CD4-positive, alpha-beta T cell treated with Interleukin-6 at 100 ng/mL for 8 hours (primary cell): ENCODE measurements at places on chromosomes 13 and 19.

- no peak for DNase-seq
Observed at GRCh38 chr13:97329331-97329730, 104.6 kb upstream of the RAP2A start.

- no peak for DNase-seq
Observed at GRCh38 chr13:43389573-43389972, 366.2 kb downstream of the DNAJC15 start.

DNA sequence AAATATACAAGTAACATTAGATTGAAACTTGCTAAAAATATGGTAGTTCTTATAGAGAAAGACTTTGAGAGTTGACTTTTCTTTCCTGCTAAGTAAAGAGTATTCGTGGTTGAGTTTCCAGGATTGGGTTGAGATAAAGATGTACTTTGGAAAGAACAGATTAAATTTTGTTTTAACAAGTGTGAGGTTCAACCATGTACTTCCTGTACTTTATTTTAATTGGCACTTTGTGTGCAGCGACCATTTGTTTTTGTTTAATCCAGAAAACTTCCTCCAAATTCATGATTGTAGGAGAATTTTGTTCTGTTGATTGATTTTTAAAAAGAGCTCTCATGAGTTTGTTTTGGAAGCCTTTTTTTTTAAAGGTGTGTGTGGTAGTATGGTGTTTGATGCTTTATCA, 46.9 kb downstream of the PAN3 start:
- DNase-seq, result no peak

DNA sequence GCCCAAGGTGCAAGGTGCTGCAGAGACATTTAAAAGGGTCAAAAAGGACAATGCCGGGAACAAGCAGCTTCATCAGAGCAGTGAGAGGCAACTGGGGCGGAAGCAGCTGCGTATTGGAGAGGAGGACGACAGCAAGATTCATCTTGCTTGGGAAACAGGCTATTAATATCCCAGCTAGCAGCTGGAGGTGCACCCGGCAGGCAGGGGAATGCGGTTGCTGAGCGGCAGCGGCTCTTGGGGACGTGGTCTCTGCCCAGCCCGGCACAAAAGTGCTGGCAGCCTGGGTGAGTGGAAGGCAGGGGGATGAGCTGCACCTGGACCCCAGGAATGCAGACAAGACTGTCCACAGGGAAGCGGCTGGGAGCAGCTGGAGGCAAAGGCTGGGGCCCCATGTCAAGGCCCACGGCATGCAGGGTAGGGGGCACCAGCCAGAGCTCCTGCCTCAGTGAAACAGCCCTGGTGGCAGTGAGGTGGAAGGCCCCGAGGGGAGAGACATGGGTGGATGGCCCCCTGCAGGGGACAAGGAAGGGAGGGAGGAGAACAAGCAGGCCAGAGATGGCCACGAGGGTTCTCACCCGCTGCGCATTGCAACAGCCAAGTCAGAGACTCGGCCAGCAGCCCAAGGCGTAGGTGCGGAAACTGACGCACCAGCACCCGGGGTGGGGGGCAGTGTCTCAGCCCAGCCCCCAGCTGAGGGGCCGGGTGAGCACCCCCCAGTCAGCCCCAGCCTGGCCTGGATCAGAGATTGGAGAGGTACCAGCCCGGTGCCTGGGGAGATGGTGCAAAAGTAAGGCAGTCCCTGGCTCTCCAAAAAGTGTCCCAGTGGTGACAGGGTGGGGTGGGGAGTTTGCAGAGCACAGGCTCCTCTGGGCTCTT, 34.4 kb downstream of the PEPD start:
- DNase-seq, result no peak

GRCh38 chr19:48756212-48756611, 888 bp downstream of the FGF21 start:
- DNase-seq, result no peak

GRCh38 chr13:47426126-47426849, 529.4 kb upstream of the HTR2A start:
- no peak for DNase-seq

GRCh38 chr13:32902874-32903273, 113.3 kb upstream of the KL start:
- no peak for DNase-seq

DNA sequence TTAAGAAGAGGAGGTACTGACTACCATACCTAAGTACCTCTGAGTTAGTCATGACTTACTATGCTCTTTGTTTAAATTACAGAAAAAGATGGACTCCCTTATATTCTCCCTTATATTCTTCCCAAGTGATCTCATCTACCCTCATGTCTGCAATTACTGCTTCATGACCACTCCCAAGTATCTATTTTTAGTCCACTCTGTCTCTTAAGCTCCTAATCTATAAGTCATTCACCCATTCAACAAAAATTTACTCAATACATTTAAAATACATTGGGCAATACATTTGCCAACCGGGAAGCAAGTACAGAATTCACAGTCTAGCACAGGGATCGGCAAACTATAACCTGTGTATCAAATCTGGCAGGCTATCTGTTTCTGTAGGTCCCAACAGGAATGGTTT, 42.6 kb downstream of the KPNA3 start:
- DNase-seq, result no peak

- peak; percentile 73 for DNase-seq
Observed at GRCh38 chr19:2552859-2553258, 76.9 kb downstream of the GADD45B start.

- no peak for DNase-seq
Observed at GRCh38 chr13:90395348-90395747, 952.1 kb upstream of the MIR17HG start.

DNA sequence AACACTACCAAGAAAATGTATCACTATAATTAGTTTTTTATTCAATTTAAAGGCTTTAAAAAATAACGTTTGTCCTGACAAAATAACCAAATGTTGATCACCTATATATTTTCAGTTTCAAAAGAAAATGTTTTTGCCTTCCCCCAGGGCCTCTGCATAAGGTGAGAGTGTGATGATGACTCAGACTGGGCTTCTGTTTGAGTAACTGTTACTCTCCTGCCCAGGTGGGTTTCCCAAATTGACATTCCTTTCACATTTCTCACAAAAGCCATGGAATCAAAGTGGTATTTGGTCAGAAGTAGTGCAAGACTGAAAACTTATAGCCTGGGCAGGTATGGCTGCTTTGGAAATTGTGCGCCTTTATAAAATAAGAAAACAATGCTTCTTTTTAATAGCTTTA, 180.6 kb downstream of the COG6 start:
- DNase-seq, result no peak

DNA sequence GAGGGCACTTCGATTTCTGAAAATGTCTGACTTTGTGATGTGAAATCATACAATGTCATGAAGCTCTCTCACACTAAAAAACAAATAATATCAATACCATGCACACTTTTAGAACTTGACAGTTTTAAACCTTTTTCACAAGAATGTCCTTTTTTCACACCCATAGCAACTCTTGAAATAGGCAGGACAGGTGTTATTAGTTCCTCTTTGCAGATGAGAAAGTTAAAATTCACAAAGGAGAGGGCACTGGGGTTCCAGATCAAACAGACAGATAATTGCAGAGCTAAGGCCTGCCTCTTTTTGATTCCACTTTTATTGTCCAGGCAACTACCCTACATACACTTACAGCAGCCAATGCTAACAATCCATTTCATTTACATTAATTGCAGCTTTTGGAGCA, 142.8 kb downstream of the KLF12 start:
- no peak for DNase-seq

GRCh38 chr19:29400917-29401711, 124.7 kb upstream of the VSTM2B start:
- no peak for DNase-seq

- no peak for DNase-seq
Observed at GRCh38 chr13:98761986-98762616, 9.6 kb upstream of the SLC15A1 start.

- no peak for DNase-seq
Observed at GRCh38 chr19:1261538-1261797, 7.7 kb upstream of the CIRBP start.

DNA sequence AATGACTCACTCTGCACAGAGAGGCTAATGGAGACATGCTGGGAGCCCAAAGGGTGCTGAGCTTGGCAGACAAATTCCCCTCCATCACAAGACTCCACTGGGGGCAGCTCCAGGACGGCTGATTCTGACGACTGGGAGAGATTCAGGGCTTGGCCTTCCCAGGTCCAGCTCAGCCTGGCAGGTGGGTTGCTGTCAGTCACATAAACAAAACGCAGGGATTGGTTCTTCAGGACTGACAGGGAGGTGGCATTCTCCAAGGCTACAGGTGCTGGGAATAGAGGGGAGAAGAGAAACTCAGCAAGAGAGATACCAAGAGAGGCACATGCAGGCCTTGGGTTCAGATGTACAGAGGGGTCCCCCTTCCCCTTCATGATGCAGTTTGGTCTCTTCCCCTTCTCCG, 10.7 kb upstream of the ZNF175 start:
- no peak for DNase-seq

DNA sequence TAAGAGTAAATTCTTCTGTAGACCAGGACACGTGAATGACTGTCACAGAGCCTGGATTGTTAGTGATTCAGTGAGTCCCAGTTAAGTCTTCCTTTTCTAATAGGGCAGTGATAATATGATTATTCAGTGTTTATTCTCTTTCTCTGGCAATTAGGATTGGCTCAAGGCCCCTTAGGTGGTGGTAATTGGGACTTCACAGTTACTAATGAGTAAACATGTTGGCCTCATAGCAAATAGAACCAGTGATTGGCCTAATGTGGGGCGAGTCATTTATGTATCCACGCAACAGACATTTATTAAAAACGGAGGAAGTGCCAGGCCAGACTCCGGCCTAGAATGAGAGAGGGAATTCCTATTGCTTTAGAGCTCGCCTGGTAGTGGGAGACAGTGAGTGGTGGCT, 72.4 kb downstream of the SHISA2 start:
- DNase-seq, result no peak

DNA sequence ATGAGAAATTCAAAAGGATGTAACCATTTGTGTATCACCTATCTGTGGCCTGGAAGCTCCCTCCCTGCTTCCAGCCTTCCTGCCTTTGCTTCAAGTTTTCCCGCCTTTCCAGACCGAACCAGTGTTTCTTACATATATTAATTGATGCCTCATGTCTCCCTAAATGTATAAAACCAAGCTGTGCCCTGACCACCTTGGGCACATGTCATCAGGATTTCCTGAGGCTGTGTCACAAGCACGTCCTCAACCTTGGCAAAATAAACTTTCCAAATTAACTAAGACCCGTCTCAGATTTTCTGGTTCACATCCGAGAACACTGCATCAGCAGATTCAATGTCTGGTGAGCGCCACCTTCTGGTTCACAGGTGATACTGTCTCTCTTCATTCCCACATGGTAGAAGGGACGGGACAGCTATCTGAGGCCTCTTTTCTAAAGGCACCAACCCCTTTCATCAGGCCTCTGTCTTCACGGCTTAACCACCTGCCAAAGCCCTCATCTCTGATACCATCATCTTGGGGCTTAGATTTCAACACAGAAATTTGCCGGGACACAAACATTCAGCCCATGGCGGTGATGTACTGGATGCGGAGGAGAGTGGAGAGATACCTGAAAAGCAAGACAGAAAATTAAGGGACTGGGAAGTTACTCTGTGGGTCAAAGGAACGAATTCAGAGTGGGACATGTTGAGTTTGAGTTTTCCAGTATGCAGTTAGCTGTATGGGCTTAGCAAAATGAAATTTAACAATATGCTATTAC, 58.7 kb upstream of the PABPC3 start:
- DNase-seq, result peak; percentile 37

DNA sequence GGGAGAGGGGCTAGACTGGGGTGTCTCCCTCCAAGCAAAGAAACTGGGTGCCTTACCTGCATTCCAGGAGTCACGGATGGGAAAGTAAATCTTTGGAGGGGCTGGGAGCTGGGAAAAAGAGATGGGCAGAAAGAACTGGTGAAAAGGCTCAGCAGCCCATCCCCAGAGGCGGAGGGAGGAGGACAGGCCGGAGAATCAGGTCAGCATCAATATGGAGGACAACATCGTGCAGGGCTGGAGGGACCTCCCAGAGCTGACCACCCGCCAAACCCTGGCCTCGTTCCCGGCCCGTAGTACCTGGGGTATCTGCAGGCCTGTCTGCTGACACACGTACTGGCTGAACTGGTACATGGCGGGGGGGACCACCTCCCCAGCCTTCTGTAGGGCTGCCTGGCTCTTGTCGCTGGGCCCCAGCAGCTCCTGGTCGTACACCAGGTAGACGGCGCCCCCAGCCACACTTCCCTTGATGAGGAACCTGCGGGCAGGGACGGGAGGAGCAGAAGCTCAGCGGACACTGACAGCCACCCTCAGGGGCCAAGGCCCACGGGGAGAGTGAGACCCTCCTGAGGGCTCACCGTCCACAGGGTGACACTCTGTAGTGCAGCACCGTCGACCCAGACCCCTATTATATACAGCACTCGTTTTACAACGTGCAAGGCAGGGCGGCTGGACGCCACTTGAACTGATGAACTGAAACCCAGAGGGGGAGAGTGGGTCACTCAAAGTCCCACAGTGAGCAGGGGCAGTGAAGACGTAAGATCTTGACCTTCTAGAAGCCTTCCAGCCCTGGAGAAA, 830 bp downstream of the MICOS13 start:
- no peak for DNase-seq

DNA sequence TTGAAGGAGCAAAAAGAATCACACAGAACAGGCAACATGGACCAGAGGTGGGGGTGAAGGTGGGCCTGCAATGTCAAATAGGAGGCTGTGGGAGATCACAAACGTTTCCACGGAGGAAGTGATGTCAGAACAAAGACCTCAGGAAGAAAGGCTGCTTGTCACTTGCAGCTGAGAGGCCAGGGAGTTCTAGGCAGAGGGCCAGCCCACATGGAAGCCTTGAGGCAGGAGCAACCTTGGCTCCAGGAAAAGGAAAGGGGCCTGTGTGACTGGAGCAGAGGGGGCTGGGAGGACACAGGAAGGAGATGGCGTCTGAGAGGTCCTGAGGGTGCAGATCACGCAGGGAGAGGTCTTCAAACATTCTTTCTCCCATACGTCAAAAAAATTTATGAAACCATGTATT, 16.3 kb downstream of the ZNF160 start:
- DNase-seq, result no peak

- DNase-seq, result no peak
Observed at GRCh38 chr19:34341935-34342680, 22.9 kb upstream of the GPI start.

DNA sequence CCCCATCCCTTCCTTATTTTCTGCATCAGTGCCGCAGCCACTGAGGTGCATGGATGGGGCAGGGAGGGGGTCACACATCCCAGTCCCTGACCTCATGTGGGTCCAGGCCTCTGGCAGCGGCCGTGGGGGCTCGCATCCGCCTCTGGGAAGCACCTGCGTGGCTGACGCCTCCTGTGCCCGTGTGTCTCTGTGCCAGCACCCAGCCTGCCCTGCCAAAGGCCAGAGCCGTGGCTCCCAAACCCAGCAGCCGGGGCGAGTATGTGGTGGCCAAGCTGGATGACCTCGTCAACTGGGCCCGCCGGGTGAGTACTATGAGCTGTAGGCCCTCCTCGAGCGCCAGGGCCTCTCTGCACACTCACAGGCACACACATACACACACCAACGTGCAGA, 4.9 kb downstream of the NDUFS7 start:
- DNase-seq, result no peak

- DNase-seq, result no peak
Observed at GRCh38 chr19:11269408-11269807, 7.1 kb upstream of the DOCK6 start.

GRCh38 chr13:100528353-100528752, 60.2 kb downstream of the GGACT start:
- no peak for DNase-seq
